ENCODE measurements at places on chromosomes 11 and 22.
A peak's percentile ranks its signal among the peaks of the same experiment; 100 is the strongest.

DNA sequence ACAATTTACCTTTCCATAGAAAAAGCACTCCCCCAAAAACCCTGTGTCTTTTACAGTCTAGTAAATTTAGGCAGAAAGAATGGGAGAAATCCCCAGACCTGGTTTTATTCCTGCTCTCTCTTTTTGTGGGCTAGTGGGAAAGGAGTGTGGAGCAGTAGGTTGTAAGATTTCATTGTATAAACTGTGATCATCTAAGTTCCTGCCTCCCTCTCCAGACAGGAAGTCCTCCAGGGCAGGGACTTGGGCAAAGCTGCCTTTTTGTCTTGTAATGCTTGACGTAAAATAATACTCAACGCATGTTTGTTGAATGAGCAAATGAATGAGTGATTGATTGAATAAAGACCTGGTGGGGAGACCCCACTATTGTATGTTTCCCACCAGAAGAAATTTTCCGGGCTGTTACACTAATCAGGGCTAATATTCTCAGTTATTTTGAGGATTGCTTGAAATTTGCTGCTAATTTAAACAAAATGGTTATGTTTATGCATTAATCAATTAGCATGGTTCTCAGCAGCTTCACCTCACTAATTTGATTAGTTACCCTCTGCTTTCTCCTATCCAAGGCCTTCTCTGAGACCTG, 36.3 kb downstream of the CSNK2A3 start:
- DNase-seq = no peak

DNA sequence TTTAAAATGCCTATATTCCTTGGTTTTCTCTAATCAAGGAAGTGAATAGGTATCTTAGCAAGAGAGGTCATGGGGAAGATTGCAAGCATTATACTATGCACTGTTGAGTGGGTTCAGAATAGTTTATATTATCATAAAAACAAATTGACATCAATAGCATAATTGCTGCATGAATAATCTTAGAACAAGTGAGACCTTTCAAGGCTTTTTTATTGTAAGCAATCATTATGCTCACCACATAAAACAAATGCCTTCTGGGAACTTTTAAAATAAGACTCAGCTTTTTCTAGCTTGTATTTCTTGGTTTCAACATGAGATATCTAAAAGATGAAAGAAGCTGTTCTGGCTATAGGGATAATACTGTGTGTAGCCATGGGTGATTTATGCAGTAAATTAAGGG, 135.6 kb upstream of the ZC3H12C start:
- DNase-seq = no peak

DNA sequence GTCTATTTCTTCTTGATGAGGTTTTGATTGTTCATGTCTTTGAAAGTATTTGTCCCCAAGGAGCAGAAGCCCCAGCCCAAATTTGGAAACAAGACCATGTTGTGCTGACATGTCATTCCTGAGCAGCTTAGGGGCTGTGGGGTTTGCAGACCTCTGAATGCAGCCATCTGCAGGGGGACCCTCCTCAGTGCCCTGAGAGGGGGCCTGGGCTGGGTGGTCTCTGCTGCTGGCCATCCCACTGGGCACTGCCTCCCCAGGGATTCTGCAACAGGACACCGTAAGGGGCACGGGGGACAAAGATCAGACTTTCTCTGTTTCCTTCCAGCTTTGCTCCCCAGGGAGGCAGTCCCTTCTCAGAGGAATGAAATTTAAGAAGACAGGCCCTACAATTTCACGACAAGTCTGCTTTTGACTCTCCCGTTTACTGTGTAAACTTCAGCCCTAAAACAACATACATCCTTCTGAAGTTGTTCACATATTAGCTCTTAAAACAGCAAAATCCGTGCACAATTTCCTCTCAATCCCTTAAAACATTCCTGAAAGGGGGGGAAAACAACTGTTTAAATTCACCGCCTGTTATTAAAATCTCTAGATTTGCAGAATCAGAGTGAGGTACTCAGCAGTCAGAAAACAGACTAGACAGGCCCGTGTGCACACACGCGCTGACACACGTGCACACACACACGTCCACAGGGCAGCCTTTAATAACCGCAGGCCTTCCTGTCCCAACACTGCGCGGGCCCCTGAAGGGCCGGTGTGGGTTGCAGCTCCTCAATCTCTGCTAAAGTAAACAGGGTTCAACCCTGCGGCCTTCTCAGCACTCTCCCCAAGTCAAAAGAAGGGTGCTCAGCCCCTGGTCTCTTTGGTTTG, 109.8 kb downstream of the KCNQ1 start:
- no peak for DNase-seq

- DNase-seq = no peak
Observed at GRCh38 chr22:46148336-46148735, 2.0 kb upstream of the PPARA start.

- no peak for DNase-seq
Observed at GRCh38 chr22:20241579-20242392, 26.3 kb downstream of the RTN4R start.

DNA sequence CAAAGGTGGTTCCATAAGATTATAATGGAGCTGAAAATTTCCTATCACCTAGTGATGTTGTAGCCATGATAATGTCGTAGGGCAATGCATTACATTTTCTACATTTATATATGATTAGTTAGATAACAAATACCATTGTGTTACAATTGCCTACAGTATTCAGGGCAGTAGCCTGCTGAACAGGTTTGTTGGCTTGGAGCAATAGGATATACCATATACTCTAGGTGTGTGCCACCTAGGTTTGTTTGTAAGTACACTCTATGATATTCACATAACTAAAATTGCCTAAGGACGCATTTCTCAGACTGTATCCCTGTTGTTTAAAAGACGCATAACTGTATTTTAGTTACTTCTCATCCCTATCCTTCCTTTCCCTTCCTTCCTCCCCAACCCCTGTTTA, 13.6 kb downstream of the PLEKHB1 start:
- no peak for DNase-seq

DNA sequence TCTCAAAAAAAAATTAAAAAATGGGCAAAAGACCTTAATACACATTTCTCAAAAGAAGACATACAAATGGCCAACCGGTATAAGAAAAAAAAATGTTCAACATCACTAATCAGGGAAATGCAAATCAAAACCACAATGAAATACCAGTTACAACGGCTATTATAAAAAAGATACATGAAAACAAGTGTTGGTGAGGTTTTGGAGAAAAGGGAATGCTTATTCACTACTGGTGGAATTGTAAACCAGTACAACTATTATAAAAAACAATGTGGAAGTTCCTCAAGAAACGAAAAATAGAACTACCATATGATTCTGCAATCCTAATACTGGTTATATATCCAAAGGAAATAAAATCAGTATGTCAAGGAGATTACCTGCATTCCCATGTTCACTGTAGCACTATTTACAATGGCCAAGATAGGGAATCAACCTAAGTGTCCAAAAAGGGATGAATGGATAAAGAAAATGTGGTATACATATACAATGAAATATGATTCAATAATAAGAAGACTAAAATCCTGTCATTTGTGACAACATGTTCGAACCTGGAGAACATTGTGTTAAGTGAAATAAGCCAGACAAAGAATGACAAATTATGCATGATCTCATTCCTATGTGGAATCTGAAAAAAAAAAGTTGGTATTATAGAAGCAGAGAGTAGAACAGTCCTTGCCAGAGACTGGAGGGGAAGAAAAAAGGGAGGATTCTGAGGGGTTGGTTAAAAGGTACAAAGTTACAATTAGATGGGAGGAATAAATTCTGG, 256.9 kb upstream of the PITPNB start:
- no peak for DNase-seq

GRCh38 chr22:31440681-31441080, 41.3 kb downstream of the DRG1 start:
- DNase-seq = no peak

- DNase-seq = no peak
Observed at GRCh38 chr11:44876194-44876723, 74.4 kb downstream of the TP53I11 start.

- no peak for DNase-seq
Observed at GRCh38 chr11:69245491-69246345, 48.2 kb upstream of the MYEOV start.

GRCh38 chr11:10450462-10451425, 4.3 kb upstream of the AMPD3 start:
- DNase-seq = no peak

- no peak for DNase-seq
Observed at GRCh38 chr11:132959693-132960092, 572.6 kb downstream of the OPCML start.

GRCh38 chr11:88179141-88179540, 3.9 kb upstream of the RAB38 start:
- DNase-seq = no peak

DNA sequence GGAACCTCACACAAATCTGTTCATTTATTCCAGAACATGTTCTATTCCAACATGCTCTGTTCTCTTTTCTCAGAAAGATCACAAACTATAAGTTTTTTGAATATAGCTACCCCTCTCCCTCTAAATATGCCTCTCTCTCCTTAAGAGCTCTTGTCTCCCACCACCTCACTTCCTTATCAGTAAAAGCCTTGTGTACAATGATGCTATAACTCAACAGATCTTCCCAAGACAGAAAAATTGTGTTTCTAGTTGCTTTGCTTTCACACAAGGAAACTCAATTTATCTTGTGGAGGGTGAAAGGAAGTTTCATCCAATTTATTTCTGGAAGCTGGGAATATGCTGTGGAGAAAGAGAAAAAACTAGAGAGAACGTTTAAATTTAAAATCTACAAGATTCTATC, 64.4 kb downstream of the FAM76B start:
- DNase-seq = no peak

DNA sequence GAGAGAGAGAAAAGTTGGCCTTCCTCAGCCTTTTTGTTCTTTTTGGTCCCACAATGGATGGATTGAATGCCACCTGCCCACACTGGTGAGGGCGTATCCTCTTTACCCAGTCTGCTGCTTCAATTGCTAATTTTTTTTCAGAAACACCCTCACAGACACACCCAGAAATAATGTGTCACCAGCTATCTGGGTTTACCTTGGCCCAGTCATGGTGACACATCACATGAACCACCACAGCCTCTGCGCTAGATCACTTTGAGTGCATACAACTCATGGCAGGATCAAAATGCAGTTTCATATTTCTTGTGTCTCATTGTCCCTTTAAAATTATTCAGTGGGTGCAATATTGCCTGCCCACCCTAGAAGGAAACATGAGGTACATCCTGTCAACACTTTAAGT, 63.3 kb downstream of the ADAMTS15 start:
- DNase-seq = no peak

DNA sequence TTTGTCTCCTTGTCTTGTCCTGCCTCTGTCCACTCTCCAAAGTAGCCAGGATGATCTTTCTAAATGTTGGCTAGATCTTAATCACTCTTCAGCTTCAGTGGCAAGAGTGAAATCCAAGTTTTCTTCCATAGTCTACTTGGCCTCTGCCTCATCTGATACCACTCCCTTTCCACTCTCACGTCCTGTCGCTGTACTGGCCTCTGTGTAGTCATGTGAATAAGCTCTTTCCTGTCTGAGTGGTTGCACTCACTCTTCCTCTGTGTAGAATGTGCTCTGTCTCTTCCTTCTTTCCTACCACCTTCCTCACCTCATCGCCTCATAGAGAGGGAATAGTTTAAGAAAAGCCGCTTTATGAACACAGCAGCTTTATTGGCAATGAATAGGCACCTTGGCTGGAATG, 86.5 kb downstream of the WNT11 start:
- DNase-seq = no peak

- no peak for DNase-seq
Observed at GRCh38 chr11:2538951-2539350, 94.1 kb downstream of the KCNQ1 start.

GRCh38 chr22:32265882-32266767, 11.0 kb upstream of the SLC5A4 start:
- DNase-seq = peak; percentile 13

DNA sequence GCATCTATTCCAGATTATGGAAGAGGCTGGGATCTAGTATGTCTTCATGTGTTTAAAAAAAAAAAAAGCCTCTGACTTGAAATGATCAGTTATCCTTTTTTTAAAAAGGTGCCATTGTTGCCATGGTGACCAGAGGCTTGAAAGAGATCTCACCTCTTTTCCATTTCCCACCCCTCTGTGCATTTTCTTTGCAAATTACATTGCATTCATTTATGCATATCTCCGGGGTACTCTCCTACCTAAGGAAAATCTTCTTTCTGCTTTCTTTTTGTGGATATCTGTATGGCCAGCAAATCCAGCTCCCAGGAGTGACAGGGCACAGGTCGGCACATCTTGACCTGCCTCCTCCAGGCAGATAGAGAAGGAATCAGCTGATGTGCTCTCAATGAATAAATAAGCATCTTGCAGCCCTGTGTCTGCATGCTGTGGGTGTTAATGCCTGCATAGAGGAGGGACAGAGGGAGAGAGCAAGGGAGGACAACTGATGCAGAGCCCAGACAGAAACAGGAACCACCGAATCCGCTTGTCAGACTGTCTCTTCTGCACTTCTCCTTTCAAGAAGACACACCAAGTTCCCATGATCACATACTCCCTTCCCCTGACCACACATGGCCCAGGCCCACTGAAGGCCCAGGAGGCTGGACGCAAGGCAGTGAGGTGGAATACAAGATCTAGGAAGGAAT, 50.9 kb downstream of the CWC15 start:
- DNase-seq = no peak

- no peak for DNase-seq
Observed at GRCh38 chr11:73271936-73272679, at the start of gene P2RY6. Gene P2RY6, plus strand, starts transcription at chr11:73272338. Its CDS starts 24,181 bp downstream, at chr11:73296519.

- DNase-seq = no peak
Observed at GRCh38 chr11:62393061-62393611, 25.7 kb upstream of the SCGB1A1 start.

DNA sequence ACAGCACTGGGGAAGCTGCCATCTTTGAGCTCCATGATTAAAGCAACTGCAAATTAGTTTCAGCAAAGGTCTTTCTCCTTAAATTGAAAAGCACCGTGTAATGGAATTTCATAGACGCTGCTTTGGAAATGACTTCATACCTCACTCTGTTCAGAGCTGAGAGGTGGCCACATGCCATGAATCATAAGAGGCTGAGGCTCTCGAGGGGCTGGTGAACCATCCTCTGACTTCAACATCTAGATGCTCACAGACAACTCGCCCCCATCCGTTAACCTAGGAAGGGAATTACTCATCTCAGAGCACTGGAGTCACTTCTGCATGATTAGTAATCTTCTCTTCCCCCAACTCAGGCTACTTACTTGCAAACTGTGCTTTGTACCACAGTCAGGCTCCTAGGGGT, 122.3 kb downstream of the RCN1 start:
- DNase-seq = no peak

- DNase-seq = no peak
Observed at GRCh38 chr11:57214494-57214893, 22.6 kb downstream of the APLNR start.

- no peak for DNase-seq
Observed at GRCh38 chr22:22341736-22342135, 97.2 kb downstream of the VPREB1 start.
